ENCODE measurements at places on chromosomes 7 and 10.
A peak's percentile ranks its signal among the peaks of the same experiment; 100 is the strongest.

DNA sequence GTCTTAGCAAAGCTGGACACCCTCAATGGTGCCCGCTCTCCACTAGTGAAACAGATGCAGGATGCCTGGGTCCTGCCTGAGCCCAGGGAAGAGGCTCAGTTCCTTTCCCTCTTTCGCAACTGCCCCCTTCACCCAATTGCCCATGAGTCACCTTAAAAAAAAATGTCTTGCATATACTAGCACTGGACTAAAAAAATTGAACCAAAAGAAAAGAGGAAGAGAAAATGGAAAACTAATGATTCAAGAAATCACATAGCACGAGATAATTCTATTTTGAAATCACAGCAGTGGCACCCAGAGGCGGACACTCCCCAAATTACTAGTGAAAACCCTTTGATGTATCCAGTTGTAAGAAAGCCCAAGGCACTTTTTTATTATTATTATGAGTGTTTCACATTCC lies 972.5 kb downstream of the LRMDA start:
- DNase-seq: no peak

DNA sequence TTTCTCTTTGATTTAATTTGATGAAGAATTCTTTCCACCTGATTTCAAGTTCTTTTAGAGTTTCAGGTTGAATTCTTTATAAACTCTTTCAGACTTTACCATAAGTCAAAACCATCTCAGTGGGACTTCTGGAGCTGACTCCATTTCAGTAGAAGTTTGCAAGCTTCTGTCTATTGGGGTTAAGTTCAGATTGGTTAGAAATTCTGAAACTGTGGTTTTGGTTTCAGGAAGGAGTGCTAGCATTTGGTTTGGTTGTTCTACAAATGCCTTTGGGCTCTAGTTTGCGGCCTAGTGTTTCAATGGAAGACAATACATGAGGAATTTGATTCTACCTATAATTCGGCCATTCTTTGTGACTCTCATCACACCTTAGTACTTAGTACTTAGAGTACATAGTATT lies 176.8 kb upstream of the RHOBTB1 start:
- DNase-seq: no peak

DNA sequence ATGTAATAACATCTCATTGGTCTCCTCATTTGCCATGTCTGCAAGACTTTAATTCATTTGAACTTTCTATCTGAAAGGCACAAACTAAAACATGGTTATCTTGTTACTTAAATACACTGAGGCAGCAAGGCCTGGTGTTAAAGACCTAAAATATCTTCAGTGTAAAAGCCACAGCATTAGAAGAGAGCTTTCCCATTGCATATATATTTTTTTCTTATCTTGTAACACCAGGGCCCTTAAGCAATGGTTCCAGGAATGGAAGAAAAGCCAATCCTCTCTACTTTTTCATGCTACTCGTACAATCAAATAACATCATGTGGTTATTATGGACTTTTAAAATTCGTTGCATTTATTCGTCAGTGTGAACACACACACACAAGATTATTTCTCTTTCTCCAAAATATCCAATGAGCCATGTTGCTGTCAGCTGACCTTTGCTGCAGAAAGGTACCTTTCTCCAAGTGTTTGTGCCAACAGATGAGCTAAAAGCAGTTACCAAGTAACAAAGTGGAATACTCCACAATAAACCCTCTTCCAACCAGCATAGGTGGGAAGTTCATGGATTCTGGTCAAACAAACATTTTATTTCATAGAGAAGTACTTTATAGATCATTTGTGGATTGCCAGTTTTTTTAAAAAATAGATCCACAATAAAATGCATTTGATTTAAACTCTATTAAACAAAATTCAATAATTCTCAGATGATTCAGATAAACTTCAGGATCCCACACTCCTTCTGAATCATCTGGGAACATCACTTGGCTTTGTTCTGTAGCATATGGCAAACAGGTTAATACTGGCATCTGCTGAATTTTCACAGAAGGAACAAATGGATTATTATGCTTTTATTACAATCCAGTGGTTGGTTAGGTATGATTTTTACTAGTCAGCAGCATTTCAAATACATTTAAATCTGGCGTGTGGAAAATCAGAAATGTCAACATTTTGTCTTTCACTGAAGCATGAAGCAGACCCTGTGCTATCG lies 63.3 kb upstream of the AGBL3 start:
- no peak for DNase-seq

DNA sequence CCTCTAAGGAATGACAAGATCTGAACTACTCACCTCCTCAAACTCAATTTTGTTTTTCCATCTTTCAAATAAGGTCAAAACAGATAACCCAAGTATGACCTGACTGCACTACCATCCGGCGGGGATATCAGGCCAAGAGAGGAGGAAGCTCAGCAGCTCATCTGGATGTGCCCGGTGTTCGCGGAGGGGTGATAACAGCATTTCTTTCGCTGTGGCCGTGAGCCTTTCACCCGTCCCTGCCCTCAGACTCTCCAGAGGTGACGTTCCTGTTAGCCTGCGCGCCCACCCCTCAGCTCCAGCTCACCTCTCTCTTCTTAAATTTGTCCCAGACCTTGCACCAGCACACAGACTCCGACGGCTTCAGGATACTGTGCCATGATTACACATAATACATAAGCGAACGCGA lies 526 bp downstream of the ZNF248 start:
- DNase-seq: peak; percentile 15

DNA sequence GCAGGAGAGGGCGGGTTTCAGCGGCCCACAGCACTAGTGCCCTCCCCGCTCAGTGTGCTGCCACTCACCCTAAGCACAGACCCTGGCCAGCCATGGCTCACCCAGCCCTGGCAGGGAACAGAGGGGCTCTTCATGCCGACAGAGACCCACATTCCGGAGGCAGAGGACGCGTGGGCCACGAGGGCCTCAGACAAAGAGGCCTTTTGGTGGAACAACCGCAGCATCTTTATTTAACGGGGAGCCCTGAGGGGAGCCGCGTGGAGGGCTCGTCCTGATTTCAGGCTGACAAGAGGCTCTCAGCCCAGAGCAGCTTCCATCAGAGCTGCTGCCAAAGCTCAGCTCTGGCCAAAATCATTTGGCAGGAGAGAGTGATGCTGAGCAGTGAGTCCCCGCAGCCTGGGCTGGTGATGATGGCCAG lies 127.8 kb downstream of the SH3PXD2A start:
- DNase-seq: no peak

DNA sequence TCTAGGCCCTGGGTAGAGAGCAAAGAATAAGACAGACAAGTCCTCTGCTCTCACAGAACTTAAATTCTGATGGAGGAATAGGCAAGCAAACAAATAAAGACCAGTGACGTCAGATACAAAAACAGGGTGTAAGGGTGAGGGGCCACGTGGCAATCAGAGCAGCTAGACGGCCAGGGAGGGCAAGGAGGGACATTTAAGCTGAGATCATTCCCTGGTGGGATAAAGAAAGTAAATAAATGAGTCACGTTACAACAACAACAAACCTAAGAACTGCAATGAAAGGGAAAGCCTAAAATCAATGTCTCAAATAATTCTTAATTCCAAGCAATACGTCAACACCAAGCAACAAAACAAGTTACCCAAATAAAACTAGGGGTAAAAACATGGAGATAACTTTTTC lies 21.8 kb downstream of the STN1 start:
- no peak for DNase-seq

- DNase-seq: no peak
Measured at GRCh38 chr10:114402871-114403540, 1.3 kb downstream of the AFAP1L2 start.

GRCh38 chr10:72336259-72337038 lies 18.3 kb downstream of the DNAJB12 start:
- no peak for DNase-seq

DNA sequence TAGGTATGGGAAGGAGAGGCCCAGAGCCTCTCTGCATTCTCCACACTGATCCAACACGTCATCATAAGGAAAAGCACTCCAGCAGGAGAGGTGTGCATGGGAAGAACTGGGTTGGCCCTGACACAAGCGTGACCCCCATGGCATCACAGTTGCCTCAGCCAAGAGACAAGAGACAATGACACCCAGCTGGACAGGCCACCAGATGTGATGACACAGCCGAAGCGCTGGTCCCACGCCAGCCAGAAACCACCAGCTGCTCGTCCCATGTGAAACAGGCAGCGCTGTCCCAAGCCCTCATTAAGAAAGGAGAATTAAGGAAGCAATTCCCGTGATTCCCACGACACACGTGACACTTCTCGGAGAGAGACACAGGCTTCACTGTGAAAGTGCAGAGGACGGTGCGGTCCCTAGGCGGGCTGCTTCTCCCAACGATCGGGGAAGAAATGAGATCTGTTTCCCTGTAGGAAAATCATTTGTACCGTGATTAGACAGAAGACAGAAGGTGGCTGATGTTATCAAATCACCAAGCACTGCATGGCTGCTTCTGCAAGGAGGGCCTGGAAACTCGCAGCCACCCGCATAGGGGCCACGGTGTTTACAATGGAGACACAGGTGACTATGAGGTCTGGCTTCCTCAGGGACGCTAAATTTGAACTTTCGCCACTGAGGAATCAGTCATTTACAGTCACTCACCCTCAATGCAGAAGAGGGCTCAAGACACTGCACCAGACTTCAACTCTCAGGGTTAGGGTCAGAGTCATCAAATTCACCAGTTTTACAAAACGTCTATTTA lies 74.5 kb downstream of the DIP2C start:
- no peak for DNase-seq

DNA sequence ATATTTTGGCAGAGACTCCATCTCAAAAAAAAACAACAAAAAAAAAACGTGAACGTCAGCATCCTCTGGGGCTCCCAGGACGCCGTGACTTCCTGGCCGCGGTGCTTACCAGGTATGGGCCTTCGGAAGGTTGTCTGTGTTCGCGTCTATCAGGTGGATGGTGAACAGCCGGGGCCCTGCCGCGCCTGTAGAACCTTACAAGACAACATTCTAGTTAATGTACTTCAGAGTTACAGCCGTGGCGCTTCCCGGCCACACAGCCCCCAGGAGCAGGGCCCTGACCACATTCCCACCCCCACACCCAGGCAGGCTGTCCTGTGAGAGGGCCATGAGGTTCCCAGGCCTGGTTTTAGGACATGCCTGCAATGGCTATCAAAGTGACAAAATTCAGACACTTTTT lies 111.0 kb downstream of the SMURF1 start:
- DNase-seq: no peak
